ENCODE measurements at places on chromosomes 5 and 9. TPM values are rescaled to one million over a fixed set of nuclear protein-coding genes. Genes with fewer than 3 reads are reported as not detected.

GRCh38 chr5:118522626-118523025 lies 465.7 kb downstream of the DTWD2 start:
- DNase-seq: no peak

- DNase-seq: no peak
Measured at GRCh38 chr5:130189961-130190360, 285.7 kb downstream of the CHSY3 start.

DNA sequence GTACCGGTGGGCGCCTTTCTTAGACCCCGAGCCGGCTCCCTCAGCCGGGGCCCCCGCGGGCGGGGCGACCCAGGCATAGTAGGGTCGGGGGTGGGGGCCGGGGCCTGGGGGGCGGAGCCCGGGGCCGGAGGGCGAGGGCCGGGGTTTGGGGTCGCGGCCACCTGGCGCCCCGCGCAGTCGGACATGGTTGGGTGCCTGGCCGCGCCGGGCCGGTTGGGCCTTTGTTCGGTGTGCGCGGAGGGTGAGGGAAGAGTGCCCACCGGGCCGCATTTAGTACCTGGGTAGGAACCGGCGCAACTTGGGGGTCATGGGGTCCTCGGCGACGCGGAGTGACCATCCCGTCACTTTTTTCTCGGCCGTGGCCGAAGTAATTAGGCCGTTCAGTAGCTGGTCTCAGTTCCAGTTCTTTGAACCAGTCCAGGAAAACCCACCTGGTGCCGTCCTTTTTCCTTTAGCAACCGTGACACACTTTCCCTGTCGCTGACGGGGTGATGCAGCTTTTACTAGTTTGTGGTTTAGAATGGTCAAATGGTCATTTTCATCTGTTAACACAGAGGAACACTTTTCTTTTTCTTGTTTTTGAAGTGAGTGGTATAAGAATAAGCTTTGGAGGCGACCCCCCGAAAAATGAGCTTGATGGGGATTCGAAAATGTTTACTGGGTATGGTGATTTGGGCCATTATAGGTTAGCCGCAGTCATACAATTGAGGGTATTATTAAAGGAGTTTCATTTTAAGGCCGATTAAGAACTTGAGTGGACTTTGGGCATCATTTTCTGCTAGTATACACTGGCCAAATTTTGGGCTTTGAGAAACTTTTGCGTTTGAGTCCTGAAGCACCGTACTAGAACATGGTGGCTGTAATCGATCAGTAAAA lies 589 bp downstream of the CKS2 start:
- no peak for DNase-seq

ELOVL7 gene
- total RNA-seq: 30.5 TPM

DNA sequence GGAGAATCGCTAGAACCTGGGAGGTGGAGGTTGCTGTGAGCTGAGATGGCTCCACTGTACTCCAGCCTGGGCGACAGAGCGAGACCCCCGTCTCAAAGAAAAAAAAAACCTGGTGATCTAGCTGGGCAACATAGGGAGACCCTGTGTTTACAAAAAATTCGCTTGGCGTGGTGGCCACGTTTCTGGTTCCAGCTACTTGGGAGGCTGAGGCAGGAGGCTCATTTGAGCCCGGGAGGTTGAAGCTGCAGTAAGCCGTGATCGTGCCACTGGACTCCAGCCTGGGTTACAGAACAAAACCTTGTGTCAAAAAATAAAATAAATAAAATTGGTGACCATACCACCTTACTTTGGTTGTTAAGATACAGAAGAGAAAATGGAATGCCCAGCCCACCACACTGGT lies 1.8 kb upstream of the HNRNPAB start:
- DNase-seq: no peak

DNA sequence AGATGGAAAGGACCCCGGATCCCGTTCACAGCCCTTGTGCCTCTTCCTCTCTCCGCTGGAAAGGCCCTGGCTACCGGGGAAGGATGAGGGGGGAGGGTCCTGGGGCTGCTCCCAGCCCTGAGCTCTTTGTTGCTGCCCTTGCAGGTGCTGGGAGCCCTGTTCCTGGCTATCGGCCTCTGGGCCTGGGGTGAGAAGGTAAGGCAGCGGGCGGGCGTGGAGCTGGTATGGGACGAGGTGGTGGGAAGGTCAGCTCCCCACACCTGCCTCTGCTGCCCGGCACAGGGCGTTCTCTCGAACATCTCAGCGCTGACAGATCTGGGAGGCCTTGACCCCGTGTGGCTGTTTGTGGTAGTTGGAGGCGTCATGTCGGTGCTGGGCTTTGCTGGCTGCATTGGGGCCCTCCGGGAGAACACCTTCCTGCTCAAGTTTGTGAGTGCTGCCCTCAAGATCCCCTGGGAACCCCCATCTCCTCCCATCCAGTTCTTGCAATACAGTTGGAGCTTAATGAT lies 4.2 kb downstream of the TSPAN17 start:
- DNase-seq: no peak

MYOT gene
- 3.2 TPM for total RNA-seq

DNA sequence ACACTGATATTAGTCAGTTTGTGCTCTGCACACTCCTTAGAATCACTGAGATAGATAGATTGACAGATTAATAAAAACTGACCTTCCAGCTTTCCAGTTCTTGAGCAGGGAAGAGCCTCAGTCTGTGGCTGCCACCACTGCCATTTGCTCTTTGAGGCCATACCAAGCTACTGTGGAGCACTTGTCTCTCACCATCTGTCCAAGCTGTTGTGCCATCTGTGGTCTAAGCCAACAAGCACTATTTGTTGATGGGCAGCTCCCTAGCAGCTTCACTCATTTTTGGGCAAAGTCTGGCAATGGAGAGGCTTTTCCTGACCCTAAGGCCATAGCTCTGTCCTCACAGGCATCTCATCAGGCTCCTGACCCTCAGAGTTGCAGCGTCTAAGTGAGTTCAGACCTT lies 30.4 kb downstream of the HTR1A start:
- no peak for DNase-seq

IL5 gene
- total RNA-seq: not detected

FAXDC2 gene
- 36.6 TPM for total RNA-seq

DNA sequence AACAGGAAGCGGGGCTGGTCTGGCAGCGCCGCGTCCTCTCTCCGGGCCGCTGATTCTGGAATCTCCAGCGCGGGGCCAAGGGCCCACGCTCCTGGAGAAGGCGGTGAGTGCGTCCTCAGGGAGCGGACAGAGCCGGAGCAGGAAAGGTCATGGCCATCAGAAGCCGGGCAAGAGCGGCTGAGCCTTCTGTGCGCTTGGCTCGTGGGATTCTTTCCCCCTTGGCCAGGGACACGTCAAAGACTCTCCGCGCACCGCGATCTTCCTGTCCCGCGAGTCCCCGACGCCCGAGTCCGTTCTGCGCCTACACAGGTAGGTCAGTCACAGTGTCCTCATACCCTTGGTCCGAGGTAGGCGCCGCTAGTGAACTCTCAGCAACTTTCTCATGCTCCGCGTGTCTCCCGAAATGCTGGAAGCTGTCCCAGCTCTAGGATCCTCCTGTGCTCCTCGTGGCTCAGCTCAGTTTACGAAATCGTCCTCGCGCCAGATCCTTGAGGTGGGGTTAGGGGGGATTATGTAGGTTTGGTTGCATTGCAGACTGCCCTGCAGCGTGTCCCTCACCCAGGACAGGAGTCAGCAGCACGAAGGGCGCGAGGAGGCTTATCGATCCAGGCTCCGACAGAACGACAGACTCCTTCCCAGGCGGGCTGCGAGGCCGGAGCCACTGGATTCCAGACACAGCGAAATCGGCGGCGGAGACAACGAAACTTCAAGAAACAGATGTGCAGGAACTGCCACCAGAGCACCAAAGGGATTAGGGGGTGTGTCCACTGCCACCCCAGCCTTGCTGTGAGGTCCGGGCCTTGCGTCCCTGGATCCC lies 8.7 kb downstream of the LHX6 start:
- DNase-seq: no peak

- no peak for DNase-seq
Measured at GRCh38 chr5:38872826-38873225, 27.0 kb downstream of the OSMR start.

FST gene
- 1.3 TPM for total RNA-seq

DNA sequence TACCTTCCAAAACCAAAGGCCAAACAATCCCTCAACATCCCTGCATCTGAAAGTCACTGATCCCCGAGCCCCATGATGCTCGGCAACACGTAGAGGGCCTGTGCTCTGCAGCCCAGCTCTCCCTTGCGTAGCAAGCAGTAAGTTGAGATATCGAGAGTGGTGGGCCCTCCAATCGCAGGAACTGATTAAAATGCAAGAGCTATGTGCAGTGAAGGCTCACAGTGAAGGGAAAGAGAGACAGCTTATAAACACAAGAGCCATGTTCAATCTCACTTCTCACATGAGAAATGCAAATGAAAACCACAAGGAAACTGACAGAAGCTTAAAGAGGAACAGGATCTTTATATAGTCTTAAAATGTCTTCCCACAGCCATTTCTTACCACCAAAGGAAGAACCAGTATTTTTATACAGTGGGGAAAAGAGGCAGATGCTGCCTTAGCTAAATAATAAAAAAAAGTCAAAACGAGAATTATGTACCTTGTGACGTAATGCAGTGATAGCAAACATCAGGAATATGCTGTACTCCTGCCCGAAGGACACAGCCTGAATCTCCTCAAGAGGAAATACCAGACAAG lies 24.6 kb downstream of the TTF1 start:
- no peak for DNase-seq

DNA sequence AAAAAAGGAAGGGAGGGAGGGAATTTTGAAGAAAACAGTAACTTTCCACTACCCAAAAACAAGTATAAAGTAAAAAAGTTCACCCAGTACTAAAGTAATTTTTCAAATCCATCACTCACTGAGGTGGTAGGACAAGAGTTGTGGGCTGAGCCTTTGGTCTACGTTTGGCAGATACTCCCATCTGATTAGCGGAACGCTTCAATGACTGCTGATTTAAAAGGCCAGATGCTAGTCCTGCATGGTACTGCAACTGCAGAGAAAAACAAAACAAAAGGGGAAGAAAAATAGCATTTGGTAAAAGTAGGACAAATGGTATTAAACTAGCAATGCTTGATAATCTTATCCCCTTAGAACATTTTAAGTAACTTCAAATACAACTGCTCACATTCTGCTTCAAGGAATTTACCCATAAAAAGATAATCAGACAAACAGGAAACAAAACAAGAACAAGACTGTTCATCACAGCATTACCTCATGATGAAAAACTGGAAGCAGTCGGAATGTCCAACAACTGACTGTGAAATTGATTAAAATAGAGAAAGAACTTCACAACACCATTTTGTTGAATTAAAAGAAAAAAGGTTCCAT lies 65.4 kb downstream of the MED27 start:
- DNase-seq: no peak

CAMK4 gene
- 3.1 TPM for total RNA-seq

GRCh38 chr5:83517072-83517687 lies 45.6 kb downstream of the VCAN start:
- no peak for DNase-seq

DND1 gene
- total RNA-seq: 0.78 TPM

GRCh38 chr5:108743319-108743718 lies 4.4 kb upstream of the FER start:
- DNase-seq: no peak
